ENCODE measurements at places on chromosomes 7 and 10.

DNA sequence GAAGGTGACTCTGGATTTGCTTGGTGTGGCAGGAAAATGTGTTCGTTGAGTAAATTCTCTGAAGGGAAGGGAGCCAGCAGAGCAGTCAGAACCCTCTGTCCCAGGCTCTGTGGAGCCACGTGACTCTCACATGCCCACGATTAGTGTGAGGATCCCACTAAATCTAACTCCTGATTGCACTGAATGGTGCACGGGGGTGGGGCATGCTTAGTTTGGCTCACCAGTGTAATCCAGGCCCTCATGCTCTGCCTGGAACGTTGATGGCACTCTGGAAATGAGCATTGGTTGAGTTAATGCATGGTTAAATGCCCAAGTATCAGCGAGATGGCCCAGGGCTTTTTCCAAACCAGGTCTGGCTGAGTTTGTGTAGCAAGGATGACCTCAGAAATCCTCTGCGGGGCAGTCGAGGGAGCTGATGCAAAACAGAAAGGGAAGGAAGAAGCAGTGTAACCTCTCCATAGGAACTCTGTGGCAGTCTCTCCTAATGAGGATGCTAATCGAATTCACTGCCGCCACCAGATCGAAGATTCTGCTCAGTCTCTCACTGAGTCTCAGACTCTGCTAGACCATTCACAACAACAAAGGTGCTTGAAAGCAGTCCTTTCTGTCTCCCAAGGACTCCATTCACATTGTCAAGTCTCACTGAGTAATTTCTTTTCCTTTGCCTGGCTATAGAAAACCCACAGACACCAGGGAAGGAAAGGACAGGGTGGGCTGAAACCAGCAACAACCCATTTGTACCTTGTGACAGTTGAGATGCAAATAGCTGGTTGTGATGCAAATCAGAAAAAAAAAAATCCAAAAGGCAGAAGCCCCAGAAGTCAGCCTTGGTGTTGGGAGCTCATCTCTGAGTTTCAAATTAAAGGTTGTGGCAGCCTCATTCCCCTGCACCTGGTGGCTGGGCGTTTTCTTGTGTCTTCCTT, 98.1 kb downstream of the C10orf105 start:
- DNase-seq, result peak; percentile 40

DNA sequence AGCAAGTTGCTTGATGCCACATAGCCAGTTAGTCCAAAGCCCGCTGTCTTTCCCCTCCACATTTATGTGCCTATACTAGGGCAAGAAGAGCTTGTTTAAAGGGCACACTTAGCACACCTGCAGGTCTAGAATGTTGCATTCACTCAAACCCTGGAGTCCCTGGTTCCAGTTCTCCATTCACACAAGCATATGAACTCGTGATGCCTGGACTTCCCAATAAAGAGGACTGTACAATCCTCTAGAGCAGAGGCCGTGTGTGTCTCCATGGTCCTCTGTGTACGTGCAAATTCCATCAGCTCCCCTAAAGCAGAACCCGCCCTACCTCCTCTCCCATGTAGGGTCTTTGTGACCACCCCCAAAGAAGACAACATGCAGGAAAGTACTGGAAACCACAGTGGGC, 3.0 kb upstream of the SH3PXD2A start:
- DNase-seq, result no peak

DNA sequence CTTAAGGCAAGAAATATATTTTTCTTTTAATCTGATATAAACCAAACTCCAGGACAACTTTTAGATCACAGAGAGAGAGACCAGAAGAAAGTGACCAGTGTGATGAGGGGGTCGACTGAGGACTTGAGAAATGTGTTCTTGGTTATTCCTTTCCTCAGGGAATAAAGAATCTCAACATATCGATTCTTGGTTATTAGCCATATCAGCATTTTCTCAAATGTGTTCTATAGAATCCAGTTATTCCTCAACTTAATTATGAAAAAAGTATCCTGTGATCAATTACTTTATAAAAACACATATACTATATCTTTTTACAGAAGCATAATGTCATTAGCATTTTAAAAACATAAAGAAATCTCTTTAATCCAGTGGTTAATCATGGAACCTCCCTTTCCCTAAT, 222.1 kb upstream of the FAM3C start:
- no peak for DNase-seq

DNA sequence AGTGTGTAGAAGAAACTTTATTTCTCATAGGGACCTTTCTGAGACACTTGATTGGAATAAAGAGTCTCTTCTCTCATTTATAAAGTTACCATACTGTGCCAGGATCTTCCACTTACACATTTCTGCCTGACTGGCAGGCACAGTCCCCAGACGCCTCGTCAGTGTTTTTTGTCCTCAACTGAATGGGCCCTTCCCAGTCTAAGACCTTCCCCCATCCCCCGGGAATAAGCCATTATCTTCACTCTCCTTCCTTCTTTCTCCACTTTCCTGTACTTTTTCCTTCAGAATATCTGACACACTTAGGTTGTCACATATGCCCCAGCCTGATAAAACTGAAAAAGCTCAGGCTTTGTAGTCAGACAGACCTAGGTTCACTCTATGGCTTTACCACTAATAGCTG, 35.3 kb upstream of the KCNIP2 start:
- DNase-seq, result no peak

DNA sequence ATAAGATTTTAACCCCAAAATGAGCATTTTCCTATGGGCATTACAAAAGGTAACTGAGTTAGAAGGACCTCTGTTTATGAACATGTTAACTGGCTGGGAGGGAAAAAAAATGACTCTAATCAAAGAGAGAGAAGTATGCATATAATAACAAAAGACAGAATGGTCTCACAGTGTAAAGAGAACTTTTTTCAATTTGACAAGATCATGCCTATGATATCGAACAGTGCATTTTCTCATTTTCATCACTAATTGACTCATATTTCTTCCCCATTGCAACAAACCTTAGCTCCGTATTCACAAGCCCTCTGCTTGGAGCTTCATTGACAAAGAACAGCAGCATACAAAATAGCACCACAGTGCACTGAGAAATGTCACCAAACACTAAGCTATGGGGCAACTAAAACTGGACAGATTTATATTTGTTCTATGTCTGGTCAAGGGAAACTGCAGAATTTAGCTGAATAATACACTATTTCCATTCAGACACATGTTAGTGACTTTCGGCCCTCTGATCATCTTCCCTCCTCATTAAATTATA, 45.6 kb downstream of the SMURF1 start:
- no peak for DNase-seq

DNA sequence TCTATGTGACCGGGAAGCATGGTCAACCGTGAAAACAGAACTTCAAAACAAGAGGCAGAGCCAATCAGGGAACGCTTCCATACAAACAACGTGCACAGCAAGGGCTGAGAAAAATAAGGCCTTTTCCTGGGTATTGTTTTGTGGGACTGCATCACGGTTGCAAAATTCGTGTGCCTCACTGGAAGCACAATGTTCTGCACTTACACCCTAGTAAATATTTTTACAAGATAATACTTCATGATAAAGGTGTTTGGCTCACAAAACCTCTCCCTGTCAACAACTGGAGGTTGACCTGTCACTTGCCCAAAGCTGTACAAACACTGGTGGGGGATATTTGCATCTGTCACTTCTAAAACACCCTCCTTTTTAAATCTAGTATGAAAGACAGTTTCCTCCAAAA, 37.0 kb downstream of the KLF6 start:
- no peak for DNase-seq

DNA sequence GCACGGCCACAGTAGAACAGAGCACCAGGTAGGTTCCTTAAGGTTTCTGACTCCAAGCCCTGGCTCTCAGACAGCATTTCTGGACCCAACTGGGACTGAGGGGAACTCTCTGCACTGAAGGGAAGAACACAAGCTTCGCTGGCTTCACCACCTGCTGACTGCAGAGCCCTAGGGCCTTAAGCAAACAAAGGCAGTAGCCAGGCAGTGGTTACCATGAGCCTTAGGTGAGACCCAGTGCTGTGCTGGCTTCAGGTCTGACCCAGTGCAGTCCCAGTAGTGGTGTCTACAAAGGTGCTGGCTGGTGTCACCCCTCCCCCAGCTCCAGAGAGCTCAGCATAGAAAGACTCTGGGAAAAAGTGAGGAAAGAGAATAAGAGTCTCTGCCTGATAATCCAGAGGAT, 59.5 kb downstream of the SIRT1 start:
- no peak for DNase-seq

DNA sequence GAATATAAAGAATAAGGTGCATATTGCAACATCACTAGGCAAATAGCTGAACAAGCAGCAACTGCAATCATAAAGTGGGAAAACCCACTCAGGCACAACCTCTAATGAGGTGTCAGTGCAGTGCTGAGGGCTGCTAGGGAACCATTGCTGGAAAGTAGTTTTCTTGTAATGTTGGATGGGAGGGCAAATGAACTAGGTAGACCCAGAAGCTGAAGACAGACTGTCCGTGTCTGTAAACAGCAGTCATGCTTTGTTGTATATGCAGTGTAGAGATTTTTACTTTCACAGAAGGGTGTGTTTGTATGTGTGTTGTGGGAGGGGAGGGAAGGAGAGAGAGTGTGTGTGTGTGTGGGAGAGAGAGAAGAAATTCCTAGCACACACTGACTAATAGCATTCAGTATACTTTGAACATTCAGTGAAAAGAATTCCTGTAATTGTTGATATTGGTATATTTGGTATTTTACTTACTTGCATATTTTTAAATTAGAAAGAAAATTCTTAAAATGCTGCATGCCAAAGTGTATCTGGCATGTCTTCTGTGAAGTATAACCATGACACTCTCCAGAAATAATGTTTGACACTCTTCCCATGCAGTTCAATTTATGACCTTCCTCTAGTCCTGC, 28.8 kb downstream of the ITGB8 start:
- no peak for DNase-seq

DNA sequence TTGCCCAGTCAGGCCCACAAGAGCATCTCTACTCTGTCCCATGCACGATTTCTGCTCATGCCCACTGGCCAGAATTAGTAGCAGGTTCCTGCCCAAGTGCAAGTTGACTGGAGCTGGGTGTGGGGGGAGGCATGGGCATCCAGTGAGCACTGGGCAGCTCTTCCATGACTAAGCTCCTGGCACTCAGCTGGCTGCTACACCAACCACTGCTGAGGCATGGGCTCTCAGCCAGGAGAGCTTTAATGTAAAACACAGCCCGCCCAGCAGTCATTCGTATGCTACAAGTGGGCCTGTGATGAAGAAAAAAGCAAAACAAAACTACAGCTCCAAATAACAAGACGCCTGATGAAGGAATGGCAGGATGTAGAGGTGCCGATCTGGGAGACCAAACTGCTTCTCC, 335.4 kb upstream of the PFKP start:
- no peak for DNase-seq

- no peak for DNase-seq
Observed at GRCh38 chr7:19677180-19677579, 31.7 kb downstream of the POLR1F start.

GRCh38 chr10:97682042-97682441, 5.0 kb downstream of the AVPI1 start:
- no peak for DNase-seq

DNA sequence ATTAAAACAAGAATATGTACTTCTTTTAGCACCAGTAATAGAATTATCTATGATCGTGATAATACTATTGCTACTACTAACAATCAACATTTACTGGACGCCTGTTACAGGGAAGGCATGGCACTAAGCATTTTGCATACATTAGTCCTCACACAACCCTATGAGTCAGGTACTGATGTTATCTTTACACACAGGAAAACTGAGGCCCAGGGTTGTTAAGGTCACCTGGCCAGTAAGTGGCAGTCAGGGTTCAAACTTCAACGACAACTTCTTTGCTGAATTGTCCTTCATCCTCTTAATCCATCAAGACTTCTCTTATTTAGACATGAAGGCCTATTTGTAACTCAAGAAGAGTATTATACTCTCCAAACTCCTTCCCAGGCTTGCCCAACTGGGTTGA, 41.9 kb upstream of the ACSL5 start:
- DNase-seq, result no peak

GRCh38 chr10:2948127-2948854, 119.1 kb upstream of the PFKP start:
- no peak for DNase-seq

- DNase-seq, result no peak
Observed at GRCh38 chr7:138705167-138705566, 4.0 kb upstream of the SVOPL start.

DNA sequence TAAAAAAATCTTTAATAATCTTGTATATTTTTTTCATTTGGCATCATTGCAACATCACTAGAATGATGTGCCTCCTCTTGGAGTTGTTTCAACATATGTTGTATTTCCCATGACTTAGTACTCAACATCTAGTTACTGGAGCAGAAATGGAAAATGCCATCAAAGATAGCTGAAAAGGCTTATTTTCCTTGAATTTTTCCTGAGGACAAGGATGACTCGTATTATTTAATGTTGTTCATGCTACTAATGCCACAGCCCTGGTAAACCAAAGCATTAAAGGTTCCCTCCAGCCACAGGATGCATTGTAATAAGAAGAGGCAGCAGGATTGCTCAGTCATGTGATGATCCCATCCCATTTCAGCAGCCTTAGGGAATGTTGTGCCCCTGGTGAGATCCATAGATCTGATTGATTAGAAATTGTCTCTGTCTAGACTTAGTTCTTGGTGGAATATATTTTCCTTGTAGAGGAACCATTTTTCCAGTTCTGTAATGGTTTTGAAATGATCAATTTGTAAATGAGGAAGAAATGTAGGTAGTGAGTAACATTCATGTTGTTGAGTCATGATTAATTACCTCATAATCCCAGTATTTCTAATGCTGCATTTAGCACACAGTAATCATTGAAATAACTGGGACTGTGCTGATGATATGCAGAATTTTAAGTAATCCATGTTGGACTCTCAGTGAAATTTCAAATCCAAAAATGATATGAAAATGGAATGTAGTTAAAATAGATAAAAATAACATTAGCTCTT, 91.3 kb upstream of the SMIM30 start:
- no peak for DNase-seq

DNA sequence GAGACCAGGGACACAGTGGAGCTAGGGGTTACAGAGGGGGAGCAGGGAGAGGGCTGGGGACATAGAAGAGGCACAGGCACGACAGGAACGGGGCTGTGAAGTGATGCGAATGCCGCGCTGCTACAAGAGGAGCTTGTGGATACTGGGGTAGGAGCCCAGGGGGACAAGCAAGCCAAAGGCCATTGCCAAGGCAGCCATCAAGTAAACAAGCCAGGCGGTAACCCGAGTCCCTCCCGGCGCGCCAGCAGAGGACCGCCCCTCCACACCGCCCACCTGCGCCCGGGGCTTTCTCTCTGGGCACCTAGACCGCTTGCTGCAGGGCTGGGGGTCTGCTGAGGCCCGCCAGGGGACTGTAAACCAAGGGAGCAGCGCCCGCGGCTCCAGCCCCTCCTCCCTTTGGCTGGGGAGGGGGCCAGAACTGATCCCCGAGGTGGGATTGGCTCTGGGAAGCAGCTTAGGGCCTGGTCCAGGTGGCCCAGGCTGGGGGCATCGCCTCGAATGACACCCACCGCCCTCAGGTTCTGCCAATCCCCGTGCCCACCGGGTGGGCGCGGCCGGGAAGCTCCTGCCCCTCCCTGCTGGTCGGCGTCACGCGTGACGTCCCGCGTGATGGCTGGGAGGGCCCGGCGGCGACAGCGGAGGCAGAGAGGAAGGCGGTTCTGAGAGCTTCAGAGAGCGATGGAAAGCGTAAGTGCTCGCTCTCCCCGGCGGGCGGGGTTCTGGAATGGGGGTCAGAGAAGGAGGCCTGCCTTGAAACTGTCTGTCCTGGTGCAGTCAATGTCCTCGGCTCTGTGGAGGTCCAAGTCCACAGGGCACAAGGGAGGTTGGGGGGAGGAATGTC, 982 bp downstream of the SFXN3 start:
- peak; percentile 88 for DNase-seq

Measured in nucleus accumbens (tissue), 56 donors.